ENCODE measurements at places on chromosomes 7 and 10.

DNA sequence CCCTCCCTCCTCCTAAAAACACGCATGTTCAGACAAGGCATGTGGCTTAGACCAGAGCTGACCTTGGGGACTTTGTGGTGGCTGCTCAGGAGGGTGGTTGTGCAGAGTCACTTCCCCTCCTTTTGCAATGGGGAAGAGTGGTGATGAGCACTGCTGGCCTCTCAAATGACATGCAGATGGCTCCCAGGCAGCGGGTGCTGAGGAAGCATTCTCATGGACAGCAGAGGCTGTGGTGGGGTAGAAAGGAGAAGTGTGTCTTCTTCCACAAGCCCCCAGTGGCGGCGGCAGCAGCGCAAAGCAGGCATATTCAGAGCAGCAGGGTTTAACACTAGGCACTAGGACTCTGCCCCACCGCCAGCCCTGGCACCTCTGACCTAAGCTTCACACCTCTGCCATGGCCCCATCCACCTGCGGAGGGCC, 105.9 kb upstream of the ANLN start:
- no peak for DNase-seq

DNA sequence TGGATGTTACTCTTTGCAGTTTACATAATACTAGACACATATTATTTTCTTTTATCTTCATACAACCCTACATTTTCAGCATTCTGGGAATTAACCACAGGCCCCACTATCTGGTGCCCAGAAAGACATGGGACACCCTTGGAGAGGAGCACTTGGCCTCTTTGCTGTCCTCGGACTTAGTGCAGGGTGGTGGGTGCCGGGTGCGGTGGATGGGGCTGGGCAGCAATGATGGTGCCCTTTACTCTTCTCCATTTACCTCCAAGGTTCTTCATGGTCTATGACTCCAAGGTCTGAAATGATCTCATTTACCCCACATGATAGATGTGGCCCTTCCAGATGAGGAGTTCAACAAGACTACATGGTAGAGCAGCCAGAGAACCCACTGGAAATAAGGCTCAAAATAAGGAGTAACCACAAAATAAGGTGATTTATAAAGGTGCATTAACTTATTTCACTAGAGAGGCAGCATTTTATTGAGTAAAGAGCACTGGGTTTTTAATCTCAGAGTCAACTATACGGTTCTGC, 56.2 kb upstream of the IGFBP3 start:
- DNase-seq, result no peak

DNA sequence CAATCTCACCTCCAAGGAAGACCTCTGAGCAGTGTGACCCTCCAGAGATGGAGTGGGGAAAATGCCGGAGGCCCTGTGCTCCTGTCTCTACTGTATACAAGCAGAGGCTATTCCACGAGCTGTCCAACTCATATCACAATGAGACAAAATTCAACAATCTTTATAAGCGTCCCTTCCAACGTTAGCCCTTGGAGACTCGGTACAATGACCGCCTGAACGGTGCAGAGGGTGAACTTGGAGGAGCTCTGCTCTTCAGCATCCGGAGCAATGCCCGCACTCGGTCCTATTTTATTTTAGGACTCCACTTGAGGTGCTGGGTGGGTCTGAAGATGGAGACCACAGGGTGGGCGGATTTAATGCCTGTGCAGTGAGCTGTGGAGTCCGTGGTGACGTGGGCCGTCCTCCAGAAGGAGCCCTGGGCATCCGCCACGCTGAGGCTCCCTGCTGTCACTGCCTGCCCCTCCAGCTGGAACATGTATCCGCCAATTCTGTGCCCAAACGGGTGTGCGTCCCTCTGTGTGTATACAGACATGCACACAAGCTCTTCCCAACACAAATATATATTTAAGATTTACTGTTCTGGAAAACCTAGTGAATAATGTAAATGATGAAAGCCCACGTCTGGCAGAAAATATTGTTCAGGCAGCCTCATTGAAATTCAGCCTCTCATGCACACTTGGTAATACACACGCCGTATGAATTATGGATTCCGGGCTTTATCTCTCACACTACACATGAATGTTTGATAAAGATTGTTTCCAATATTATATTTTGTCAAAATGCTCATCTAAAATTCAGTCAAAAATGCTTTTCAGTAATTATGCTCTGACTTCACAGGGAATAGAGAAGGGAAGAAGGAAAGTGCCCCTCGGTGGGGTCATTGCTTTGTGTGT, 239.9 kb upstream of the ZMIZ1 start:
- DNase-seq, result no peak

- no peak for DNase-seq
These were observed 362.8 kb upstream of the MBL2 start for GRCh38 chr10:53135213-53135896.

DNA sequence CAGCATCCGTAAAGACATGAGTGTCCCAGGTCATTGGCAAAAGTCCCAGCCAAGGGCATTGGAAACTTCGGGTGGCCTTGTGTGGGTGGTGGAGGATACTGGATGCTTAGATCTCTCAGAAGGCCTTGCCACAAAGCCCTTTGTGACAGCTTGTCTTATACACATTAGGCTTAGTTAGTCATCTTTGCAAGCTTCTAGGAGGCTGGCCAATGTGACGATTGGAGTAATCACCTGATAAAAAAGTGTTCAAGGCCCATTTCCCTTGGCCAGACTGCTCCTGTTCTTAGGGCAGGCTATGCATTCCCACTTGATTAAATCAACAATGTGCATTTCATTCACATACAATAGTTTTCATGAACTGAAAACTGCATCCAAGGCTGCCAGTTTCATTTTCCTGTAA, 26.9 kb downstream of the NPS start:
- no peak for DNase-seq

GRCh38 chr7:87219545-87220025, at the start of gene TMEM243:
Gene TMEM243, minus strand, starts transcription at chr7:87219732. Its CDS starts 229 bp downstream, at chr7:87219503.
- peak; percentile 54 for DNase-seq

GRCh38 chr10:132184816-132185593, 1.7 kb upstream of the DPYSL4 start:
- DNase-seq, result no peak

- DNase-seq, result no peak
These were observed 224.3 kb downstream of the SFMBT2 start for GRCh38 chr10:7186387-7187018.

DNA sequence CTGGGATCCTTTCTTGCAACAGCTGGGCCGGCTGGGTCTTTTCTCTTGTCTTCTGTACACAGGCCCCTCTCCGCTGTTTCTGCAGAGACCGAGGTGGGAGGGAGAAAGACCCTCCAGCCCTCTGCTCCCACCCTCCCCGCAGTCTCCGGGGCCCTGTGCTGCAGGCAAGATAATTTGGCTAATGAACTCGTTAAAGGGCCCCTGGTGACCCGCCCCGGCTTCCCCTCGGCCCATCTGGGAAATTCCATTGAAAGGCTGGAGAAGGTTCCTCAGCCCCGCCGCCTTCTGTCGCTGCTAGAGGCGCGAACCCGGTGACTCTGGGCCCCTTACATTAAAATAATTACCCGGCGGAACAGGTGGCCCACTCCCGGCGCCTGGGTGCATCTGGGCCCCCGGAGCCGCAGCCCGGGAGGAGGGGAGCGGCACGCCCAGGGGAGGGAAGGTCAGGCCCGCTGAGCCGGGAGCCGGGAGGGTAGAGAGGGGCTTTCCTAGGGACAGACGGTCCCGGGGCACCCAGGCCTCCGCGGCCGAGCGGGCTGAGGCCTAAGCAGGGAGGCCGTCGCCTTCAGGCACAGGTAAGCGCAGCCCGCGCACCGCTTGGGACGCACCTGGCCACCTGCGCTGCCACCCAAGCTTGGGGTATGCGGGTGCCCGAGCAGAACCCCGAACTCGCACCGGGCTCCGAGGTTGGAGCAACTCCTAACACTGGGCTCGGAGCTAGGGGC, 7.3 kb upstream of the MNX1 start:
- DNase-seq, result no peak

GRCh38 chr10:71271662-71272055, 47.4 kb upstream of the SLC29A3 start:
- no peak for DNase-seq

Data from substantia nigra (tissue), 51 donors.